ENCODE measurements at places on chromosomes 6 and 20. TPM values are rescaled to one million over a fixed set of nuclear protein-coding genes. Genes with fewer than 3 reads are reported as not detected.

- no peak for ATAC-seq
Observed at GRCh38 chr20:5835321-5835821, 85.2 kb downstream of the SHLD1 start.

DNA sequence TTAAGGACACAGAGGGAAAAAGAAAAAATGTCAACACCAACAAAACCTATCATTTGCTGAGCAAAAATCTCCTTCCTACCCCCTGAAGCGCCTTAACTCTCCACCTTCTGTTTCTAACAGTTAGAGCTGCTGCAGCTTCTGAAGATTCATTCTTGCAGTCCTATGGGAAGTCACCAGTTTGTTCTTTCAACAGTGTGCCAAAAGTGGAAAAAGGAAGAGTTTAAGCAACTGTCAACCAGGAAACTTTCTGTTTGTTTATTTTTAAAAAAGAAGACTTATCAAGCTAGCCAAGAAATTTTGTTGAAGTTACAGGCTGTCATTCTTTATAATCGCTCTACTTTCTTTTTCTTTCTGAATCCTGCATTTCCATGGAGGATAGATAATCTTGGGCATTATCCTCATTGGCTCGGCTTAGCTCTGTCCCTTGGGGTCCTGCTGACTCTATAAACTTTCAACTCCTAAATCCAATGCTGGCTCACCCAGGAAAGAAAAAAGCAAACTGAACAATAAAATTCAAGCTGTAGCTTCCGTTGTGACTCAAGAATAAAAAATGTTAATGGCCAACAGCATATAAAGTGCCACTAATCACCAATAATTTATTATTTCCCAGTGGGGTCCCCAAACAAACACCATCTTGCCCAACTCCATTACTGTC lies 172.8 kb upstream of the CITED2 start:
- no peak for ATAC-seq

- ATAC-seq, result no peak
Observed at GRCh38 chr6:8674126-8674525, 238.8 kb upstream of the SLC35B3 start.

DNA sequence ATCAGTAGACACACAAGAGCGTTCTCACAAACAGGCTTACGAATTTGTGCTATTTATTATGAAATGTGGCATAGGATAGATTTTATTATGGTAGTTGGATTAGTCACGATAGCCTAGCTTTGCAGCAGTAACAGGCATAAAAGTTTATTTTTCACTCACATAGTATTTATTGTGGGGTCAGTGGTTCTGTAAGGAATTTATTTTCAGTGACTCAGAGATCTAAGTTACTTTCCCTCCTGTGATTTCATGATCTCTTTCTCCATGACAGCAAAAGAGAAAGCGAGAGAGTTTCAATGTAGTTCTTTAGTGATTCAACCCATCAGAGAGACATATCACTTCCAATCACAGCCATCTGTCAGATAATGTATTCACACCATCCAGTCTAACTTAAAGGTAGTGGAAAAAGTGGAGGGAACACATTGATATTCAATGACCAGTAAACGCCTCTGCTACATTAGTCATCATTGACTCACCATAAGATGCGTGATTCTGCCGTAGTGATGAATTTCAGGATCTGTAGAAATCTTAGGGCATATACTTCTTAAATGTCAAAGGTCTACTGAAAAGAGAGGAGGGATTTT lies 605.5 kb downstream of the HDGFL1 start:
- ATAC-seq, result peak; percentile 29

DNA sequence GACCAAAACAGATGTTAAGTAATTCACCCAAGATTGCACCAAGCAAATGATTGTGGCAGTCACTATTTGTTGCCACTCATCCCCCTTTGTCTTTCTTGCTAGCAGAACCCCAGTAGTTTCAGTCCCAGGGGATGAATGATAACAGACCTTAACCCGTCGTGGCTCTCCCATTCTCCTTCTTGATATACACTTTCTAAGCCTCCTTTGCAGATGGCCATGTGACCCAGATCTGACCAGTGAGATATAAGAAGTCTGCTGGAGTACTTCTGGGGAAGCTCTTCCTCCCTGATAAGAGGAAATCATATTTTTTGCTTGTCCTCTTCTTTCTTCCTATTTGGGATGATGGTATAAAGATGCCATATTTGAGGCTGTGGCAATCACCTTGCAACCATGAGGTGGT lies 9.6 kb upstream of the SH3BGRL2 start:
- ATAC-seq, result no peak

DNA sequence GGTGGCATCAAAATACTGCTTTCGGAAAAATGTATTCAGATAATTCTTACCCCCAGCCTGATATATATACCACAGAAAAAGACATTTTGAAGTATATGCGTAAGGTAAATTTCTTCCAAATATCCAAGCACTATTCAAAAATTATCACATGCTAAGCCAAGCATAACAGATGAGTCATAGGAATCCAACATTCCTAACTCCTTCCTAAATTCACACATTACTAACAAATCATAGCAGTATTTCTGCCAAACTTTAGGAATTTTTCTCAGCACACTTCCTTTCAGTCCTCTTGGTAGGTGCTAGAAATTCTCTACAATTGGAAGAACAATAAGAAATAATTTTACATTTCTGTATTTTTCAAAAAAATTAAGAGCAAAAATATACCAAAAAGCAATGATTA lies 417.5 kb downstream of the EYS start:
- ATAC-seq, result no peak

DNA sequence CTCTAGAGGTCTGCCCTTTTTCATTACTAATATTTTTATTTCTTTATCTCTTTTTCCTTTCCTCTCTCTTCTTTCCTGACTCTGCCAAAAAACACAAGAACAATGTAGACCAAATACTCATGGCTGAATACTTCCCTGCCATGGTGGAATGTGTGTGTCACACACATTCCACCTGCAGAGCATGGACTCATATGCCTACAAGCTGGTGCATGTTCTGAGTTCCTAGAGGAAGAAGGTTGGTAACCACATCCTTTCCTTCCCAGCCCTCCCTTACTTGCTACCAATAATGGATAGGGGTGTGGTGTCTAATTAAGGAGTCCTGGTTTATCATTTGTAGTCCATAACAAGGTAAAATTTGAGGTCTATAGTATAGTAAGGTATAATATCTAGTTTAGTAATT lies 15.2 kb upstream of the CST9L start:
- peak; percentile 92 for ATAC-seq

DNA sequence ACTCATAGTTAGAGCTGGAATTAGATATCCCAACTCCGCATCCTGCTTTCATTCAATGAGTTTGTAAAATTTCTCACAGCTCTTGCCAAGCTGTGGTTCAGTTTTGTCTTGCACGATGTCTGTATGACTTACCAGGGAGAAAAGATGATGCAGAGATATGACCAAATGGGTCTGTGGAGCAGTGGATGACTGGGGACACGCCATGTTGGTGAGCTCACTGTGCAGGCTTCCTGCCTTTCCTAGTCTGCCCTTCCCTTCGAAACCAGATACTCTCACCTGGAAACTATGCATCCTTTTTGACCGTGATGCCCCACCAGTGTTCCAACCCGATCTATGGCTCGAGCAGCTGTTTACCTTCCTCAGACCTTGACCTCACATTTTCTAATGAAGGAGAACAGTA lies 262.7 kb upstream of the BMP2 start:
- no peak for ATAC-seq

DNA sequence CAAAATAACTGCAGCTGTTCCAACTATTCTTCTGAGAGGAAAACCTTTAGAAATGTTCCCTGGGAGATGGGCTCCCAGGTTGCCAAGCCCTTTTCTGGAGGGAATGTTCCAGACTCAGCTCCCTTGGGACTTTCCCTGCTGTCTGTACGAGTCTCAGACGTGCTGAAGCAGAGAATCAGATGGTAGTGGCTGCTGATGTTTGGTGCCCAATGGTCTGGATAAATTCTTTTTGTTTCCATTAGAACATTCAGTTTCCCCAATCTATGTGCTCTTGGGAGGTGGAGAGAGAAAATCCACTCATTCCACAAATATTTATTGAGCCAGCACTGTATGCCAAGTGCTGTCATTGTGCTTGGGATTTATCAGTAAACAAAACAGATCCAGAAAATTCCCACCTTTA lies 40.0 kb downstream of the SNHG17 start:
- ATAC-seq, result no peak

- peak; percentile 51 for ATAC-seq
Observed at GRCh38 chr6:30885481-30885998, 1.2 kb downstream of the DDR1 start.

DNA sequence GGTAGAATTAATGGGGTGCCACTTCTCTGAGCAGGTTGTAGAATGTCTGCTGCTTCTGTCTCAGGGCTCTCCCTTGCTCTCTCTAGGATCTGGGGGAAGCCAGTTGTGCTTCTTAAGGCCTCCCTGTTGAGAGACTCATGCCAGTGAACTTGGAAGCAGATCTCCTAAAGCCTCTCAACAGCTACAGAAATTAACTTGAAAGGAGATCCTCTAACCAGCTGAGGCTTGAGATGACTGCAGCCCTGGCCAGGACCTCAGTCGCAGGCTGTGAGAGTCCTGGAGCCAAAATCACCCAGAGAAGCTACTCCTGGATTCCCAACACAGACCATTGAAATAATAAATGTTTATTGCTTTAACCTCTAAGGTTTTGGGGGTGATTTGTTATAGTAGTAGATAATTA lies 180.2 kb upstream of the MARCKS start:
- ATAC-seq, result no peak

- no peak for ATAC-seq
Observed at GRCh38 chr6:99181174-99181573, 168.3 kb downstream of the FAXC start.

DNA sequence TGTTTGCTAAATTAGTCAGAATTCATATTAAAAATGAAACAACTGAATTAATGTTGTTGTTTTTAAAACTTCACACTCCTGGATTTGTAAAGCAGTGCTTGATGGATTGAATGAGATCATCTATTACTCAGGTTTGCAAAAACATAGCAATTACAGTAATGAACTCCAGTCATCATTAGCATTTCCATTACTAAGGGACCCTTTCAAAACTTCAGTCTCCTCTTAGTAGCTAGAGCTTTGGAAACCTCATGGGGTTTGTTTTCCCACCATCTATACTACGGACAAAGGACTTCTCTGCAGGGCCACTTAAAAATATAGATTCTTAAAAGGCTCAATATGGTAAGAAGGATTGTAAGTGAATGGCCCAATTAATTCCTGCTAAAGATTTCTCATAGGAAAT lies 209.9 kb upstream of the PRND start:
- ATAC-seq, result no peak

DNA sequence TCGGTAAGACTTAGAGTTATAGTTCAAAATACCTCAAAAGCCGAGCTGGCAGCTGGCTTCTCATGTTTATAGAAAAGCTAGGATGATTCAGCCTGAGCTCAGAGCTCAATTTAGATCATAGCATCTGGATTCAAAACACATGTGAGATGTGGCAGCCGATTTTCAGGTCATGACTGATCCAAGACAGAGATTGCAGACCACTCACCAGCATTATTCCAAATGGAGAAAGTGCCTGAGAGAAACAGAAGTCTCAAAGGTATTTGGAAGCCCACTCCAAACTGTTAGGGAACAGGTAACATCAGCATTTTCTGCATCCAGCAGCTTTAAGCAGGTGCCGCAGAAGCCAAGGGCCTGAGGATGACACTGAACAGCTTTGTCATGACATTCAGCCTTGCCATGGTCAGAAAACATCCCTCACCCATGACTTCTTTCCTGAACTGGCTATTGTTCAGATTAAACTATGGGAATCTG lies 102.2 kb downstream of the BACH2 start:
- no peak for ATAC-seq

DNA sequence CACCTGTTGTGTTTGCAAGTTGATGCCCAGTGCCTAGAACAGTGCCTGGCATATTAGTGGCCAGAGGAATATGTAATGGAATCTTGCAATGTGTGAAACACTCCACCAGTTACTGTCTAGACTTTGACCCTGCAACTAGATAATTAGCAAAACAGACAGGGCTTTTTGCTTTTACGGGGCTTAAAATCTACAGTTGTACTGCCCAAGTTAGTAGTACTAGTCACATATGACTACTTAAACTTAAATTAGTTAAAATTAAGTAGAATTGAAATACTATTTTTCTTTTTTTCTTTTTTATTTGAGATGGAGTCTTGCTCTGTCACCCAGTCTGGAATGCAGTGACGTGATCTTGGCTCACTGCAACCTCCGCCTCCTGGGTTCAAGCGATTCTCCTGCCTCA lies 44.3 kb upstream of the PLCB4 start:
- ATAC-seq, result no peak

GRCh38 chr6:31530659-31531058 lies 1.9 kb downstream of the MCCD1 start:
- ATAC-seq, result no peak

- no peak for ATAC-seq
Observed at GRCh38 chr6:48036316-48036715, 74.7 kb downstream of the PTCHD4 start.

- no peak for ATAC-seq
Observed at GRCh38 chr6:125749865-125750691, 646 bp downstream of the HEY2 start.

GRCh38 chr6:43076464-43077332 lies 584 bp downstream of the PTK7 start:
- ATAC-seq, result peak; percentile 41

DNA sequence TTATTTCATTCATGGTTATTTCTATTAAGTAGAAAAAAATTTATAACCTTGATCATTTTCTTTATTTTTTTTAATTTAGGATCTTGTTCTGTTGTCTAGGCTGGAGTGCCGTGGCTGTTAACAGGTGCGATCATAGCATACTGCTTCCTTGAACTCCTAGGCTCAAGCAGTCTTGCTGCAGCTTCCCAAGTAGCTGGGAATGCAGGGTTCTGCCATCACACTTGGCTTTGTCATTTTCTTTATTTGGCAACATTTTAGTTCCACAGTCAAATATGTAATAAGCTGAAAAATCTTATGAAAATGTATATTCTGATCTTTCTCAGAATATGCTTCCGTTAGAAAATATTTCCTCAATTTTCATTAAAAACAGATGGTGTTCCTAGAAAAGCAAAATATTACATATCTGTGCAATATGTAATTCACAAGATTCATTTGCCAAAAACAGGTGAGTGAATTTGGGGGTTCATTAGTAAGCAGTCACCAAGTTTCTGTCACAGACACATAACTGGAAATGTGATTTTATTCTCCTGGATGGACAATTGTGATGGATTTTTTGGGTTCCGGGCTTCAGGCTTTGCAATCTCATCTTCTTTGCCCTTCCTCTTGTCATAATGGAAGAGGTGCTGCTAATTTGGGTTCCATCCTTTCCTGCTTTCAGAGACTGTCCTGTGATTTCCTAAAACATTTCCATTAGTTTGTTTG lies 21.5 kb downstream of the AMD1 start:
- ATAC-seq, result no peak

Gene C6orf141
- total RNA-seq, result 9.3 TPM

Gene GCNT2
- total RNA-seq, result 8.1 TPM

Gene SEMG1
- total RNA-seq, result not detected

Gene ENPP4
- total RNA-seq, result 0.80 TPM

Gene SLC44A4
- 2.9 TPM for total RNA-seq

Gene CTCFL
- not detected for total RNA-seq

Gene RFX6
- not detected for total RNA-seq

Gene CASS4
- 0.28 TPM for total RNA-seq

Gene KCNK5
- total RNA-seq, result 5.1 TPM

Gene SCRT2
- total RNA-seq, result not detected

Data from esophagus mucosa (tissue), 1 donor.